ENCODE measurements at places on chromosomes 5 and 9. TPM values are rescaled to one million over a fixed set of nuclear protein-coding genes. Genes with fewer than 3 reads are reported as not detected.

The ADAMTSL2 gene
- polyA plus RNA-seq: 1.6 TPM

The ADGRD2 gene
- 0.17 TPM for polyA plus RNA-seq

The C5orf52 gene
- polyA plus RNA-seq: not detected

The TXNDC8 gene
- polyA plus RNA-seq: not detected

The DND1 gene
- not detected for polyA plus RNA-seq

The ANKDD1B gene
- 10.3 TPM for polyA plus RNA-seq

The SLC22A4 gene
- polyA plus RNA-seq: 9.1 TPM

The GABRA1 gene
- polyA plus RNA-seq: not detected

The PCDHB15 gene
- 15.2 TPM for polyA plus RNA-seq

The MELK gene
- 21.2 TPM for polyA plus RNA-seq

DNA sequence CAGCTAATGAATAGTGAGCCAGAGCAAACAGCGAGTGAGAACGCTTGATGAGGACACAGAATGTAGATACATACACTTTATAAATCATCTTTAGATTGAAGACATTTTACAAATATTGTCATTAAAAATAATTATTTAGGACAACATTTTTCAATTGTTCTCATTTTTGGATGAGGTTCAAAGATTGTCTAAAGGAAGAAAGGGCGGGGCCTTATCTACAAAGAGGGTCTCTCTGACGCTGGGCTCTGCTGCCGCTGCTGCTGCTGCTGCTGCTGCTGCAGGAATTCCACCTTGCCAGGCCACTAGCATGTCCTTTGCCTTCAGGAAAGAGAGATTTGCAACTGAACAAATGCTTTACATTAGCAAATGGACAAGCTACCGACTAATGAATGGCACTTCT lies 220.7 kb upstream of the TMEM161B start:
- no peak for DNase-seq

- no peak for DNase-seq
Observed at GRCh38 chr5:96004087-96004486, 42.4 kb upstream of the ELL2 start.

- DNase-seq: no peak
Observed at GRCh38 chr5:53969176-53969730, 341.1 kb downstream of the ARL15 start.

- no peak for DNase-seq
Observed at GRCh38 chr5:127025467-127025866, 4.9 kb downstream of the MARCHF3 start.

GRCh38 chr9:114200721-114201300 lies 45.5 kb downstream of the COL27A1 start:
- no peak for DNase-seq

- DNase-seq: no peak
Observed at GRCh38 chr5:93436083-93436482, 144.9 kb downstream of the NR2F1-AS1 start.

- no peak for DNase-seq
Observed at GRCh38 chr9:27344776-27345175, 47.8 kb upstream of the EQTN start.

DNA sequence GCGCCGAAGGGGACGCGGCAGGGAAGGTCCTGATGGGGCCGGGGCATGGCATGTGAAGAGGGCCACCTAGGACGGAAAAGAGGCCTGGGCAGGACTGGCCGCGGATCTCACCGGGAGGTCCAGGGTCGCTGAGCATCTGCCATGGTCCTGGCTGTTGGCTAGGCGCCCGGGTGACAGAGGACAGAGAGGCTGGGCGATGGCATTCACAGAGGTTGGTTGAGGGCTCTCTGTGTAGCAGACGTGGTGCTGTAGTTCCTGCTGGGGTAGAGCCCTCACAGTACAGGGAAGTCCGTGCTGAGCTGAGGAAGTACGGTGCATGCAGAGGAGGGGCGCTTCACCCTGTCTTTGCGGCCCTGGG lies 427 bp downstream of the PCYOX1L start:
- DNase-seq: no peak

GRCh38 chr5:131220566-131220965 lies 43.3 kb upstream of the CDC42SE2 start:
- DNase-seq: no peak

GRCh38 chr5:15008476-15008875 lies 136.9 kb upstream of the ANKH start:
- no peak for DNase-seq

DNA sequence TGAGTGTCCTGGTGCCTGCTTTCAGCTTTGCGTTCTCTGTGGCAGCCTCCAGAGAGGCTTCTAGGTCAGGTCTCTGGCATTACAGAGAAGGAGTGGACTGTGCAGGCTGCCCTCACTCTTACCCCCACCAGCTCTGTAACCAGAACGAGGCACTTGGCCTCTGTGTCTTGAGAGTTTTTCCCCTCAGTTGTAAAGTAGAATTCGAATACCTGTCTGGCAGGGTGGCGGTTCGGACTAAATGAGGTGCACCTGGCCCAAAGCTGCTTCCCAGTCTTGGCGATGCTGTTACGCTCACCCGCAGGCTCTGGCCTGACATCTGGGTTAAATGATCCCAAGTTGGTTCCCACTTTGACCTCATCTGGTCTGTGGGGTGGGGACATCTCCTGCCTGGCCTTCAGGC lies 40.1 kb downstream of the FAM78A start:
- no peak for DNase-seq

GRCh38 chr5:14415698-14416074 lies 165.9 kb upstream of the OTULINL start:
- no peak for DNase-seq

- DNase-seq: no peak
Observed at GRCh38 chr9:137041124-137041523, 4.9 kb downstream of the NPDC1 start.

GRCh38 chr5:56077796-56078233 lies 83.1 kb upstream of the IL6ST start:
- DNase-seq: no peak

- no peak for DNase-seq
Observed at GRCh38 chr9:108153416-108153815, 663.8 kb upstream of the KLF4 start.

- no peak for DNase-seq
Observed at GRCh38 chr5:94223235-94223634, 395.2 kb downstream of the KIAA0825 start.

Data from renal pelvis (tissue), 12 donors.